ENCODE measurements at places on chromosomes 5 and 9.
A peak's percentile ranks its signal among the peaks of the same experiment; 100 is the strongest.

DNA sequence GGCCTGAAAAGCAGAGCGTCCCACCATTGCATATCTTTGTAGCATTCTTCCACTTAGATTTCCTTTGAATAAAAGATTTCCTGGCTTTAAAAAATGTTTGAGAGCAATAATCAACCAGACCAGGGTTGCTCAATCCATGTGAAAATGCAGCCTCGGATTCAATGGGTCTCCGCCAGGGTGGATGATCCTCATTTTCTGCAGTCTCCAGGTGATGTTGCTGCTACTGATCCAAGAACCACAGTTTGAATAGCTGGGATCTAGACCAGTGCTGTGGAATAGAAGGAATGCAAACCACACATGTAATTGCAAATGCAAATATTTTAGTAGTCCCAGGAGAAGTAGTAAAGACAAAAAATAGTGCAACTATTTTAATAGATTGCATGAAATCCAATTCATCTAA lies 317.6 kb downstream of the IRX1 start:
- no peak for DNase-seq

GRCh38 chr9:76358628-76359280 lies 35.5 kb downstream of the RFK start:
- no peak for DNase-seq

DNA sequence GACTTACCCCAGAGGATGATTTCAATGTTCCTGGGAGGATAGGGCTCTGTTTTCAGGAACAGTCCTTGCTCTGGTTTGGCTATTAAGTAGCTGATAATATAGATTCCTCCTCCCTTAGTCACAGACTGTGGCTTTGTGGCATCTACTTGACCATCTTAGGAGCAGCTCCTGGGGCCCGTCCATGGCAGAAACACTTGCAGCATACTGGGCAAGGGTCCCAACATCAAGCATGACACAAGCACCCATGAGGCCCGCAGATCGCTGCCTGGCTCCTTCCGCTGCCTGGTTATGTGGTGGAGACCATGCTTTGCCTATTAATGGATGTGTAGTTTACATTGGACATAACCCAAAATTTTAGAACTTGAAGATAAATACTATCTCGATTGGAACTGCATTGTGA lies 170.1 kb downstream of the ICE1 start:
- no peak for DNase-seq

DNA sequence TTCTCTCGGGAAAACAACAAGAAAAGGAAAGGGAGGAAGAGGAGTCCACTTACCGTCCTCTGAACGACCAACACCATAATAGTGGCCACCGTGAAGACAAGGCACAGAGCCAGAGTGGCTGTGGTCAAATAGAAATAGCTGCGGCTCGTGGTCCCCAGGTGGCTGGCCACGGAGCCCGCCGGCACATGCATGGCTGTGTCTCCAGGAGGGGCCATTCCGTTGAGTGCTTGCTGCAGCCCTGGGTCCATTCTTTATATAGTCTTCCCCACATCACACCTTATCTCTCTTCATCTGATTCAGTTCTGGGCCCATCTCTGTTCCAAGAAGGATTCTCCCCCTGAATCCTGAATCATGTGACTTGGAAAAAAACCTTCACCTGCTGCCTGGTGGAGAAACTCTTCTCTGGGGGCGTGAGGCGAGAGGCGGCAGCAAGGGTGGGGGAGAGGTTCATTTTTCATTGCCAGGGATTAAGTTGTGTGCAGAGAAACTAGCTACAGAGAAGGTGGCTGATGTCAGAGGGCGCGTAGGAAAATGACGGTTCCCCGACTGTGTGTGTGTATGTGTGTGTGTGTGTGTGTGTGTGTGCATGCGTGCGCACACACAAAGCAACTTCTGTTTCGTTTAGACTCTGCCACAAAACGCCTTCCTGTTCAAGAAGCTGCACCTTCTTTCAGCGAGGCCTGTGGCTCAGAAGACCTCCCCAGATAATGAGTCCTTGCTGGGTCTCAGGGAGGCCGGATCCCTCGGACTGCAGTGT lies at the start of gene TNFSF8:
TNFSF8 (minus strand) TSS at position 536 of the 757 bp plus-strand sequence; CDS start at position 248, 288 bp downstream.
- DNase-seq: no peak

- no peak for DNase-seq
Observed at GRCh38 chr9:90579181-90579580, 63.4 kb downstream of the DIRAS2 start.

GRCh38 chr5:67181648-67182221 lies 14.9 kb downstream of the CD180 start:
- no peak for DNase-seq

DNA sequence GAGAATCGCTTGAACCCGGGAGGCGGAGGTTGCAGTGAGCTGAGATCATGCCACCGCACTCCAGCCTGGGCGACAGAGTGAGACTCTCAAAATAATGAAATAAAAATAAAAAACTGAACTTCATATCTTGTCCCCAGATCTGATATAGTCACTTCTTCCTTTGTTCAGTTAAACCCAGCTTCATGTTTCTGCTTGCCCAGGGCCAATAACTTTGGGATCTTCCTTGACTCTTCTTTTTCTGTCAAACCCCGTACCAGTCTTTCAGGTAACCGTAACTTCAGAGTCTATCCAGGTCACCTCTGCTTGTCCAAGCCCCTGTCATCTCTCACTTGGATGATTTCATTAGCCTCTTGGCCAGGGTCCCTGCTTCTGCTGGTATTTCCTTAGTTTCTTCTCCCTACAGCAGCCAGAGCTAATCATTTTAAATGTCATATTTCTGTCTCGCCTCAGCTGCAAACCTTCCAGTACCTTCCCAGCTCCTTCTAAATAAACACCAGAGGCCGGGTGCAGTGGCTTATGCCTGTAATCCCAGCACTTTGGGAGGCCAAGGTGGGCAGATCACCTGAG lies 19.7 kb upstream of the ABL1 start:
- DNase-seq: no peak

DNA sequence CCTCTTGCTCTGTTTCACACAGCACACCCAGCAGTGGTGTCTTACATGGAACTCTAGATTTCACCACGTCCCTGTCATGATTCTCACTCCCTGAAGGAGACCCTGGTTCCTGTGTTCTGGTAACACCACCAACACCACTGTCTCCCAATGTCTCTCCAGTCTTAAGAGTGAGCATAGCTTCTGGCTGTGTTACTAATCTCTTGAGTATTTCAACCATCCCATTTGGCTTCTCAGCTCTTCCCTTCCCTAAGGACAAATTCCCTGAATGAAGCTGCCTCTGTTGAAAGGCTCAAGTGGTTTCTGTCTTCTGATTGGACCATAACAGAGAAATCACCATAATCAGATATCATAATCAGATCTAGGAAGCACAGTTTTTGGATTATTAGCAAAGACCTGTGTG lies 311.8 kb downstream of the DNAH5 start:
- DNase-seq: no peak

- DNase-seq: no peak
Observed at GRCh38 chr9:38441347-38442085, 17.3 kb upstream of the IGFBPL1 start.

- DNase-seq: no peak
Observed at GRCh38 chr9:33232815-33233214, 7.2 kb upstream of the SPINK4 start.

DNA sequence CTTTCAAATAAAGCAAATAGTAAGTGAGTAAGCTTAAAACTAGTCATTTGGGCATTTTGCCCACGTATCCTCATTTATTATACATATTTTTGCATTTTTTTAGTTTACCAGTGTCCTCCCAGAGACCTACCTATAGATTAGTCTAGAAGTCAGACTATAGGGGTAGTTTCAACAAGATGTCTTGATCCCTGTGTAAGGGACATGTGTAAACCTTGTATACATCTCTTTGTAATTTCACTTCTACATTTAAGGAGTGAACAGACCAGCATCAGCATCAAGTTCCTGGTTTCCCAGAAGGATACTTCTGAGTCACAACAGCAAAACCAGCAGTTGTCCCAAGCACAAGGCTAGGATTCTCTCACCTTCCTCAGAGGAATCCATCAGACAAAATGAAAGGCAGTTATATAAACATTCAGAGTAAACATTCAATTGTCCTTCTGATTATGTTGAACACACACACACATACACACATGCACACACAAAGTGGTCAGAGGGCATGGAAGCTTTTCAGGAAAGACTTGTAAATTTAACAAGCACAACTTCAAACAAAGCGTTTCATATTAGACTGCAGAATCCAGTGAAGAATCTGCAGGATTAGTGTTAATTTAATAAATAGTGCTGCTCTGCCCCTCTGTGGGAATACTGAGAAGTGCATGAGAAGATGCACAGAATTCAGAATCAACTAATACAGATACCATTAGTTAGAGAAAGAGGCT lies 55.4 kb downstream of the HINT1 start:
- DNase-seq: no peak

GRCh38 chr5:90709323-90710155 lies 150.9 kb downstream of the ADGRV1 start:
- peak; percentile 10 for DNase-seq

DNA sequence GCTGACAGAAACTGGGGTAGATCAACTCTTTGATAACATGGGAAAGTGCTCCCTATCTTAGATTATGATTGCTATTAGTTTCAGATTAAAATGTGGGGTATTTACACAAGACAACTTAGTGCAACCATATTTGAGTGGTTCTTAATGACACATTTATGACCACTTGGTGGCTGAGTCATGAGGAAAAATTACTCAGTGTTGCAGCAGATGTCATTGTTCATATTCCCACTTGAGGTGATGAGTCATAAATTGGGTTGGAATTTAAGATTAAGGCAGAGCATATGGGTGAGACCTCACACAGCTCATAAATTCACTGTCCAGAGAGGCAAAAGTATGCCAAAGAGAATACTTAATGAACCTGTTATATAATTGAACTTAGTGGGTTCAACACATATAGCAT lies 408.3 kb downstream of the DMRT2 start:
- no peak for DNase-seq

- DNase-seq: no peak
Observed at GRCh38 chr5:26757941-26758340, 280.4 kb downstream of the CDH9 start.

DNA sequence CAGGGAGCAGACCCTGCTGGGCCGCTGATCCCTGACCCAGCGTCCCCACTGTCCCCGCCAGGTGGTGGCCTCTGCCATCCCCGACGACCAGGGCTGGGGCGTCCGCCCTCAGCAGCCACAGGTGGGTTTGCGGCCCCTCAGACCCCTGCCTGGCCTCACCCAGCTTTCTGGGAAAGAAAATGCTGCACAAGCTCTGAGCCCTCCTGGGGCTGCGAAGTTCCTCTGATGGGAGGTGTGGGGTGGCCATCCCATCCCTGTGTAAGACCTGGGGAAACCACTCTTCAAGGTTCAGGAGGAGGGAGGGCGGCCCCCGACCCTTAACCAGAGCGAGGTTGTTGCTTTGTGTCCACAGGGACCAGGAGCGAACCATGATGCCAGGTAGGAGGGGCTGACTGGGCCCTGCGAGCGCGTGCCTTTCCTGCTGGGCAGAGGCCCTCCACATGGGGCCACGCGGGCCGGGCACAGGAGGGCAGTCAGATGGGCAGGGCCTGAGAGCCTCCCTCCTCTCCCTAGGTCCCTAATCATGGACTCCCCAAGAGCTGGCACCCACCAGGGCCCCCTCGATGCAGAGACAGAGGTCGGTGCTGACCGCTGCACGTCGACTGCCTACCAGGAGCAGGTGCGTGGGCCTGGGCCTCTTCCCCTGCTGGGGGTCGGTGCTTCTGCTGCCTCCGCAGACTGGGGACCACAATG lies 7.7 kb downstream of the NOXA1 start:
- peak; percentile 9 for DNase-seq

DNA sequence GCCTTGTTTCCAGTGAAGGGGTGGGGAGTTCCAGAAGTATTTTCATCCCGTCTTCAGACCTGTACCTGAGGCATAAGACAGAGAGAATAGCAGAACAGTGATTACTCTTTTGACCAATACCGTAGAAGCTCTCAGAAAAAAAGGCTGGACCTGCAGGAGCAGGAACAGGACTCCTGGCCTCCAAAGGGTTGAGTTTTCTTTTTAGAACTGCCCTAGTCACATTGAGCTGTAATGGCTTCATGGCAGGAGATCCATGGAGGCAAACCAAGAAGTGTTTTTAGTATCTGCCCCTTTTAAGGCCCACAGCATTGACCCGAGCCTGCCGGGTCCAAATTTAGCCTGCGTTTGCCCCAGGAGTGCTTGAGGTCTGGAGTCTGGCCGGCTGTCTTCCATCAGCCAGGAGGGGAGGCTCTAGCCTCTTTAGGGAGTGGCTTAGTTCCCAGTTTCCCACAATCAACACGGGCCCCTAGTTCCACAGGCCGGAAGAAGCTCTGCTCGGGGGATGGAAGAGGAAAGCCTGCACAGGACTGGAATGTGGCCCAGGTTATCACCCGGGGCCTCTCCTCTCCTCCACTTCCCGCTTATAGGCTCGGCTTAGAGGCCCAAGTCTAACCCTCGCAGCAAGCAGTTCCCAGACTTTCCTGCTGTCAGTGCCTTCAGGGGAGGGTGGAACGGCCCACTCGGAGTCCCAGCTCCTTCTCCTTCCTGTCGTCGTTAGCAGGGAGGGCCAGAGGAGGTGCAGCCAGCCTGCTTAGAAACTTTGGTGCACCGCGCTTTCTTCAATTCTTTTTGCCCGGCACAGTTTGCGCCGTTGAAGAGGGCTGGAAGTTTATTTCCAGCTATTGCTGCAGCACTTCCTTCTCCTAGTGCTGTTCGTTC lies 80.7 kb downstream of the C9orf152 start:
- no peak for DNase-seq

- no peak for DNase-seq
Observed at GRCh38 chr9:82124090-82124489, 135.5 kb downstream of the SPATA31D1 start.

- no peak for DNase-seq
Observed at GRCh38 chr9:97365634-97366033, 46.3 kb upstream of the TDRD7 start.

DNA sequence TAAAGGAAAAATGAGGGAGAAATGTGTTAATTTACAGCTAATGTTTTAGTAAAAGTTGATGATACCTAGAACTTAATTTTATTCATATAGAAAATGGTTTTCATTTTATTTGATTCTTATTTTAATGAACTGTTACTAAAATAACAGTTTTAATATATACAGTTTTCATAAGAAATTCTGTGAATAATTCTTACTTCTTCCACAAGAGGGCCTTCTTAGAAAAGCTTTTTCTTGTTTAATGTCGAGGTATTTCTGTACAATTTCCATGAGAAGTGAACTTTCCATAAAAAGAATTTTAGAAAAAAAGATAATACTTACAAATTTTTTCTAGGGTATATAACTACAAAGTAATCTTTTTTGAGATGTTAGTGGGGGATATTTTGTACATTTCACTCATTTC lies 73.9 kb downstream of the KLF9 start:
- DNase-seq: no peak

Data from progenitor cell of endocrine pancreas (in vitro differentiated cells).